Heart right ventricle (tissue), 16 donors: ENCODE measurements at places on chromosomes 3 and 15. TPM values are rescaled to one million over a fixed set of nuclear protein-coding genes. Genes with fewer than 3 reads are reported as not detected.
A peak's percentile ranks its signal among the peaks of the same experiment; 100 is the strongest.

Gene KLF13
- total RNA-seq = 53.0 TPM

Gene CCDC33
- total RNA-seq = not detected

Gene ACKR2
- total RNA-seq = 1.2 TPM

DNA sequence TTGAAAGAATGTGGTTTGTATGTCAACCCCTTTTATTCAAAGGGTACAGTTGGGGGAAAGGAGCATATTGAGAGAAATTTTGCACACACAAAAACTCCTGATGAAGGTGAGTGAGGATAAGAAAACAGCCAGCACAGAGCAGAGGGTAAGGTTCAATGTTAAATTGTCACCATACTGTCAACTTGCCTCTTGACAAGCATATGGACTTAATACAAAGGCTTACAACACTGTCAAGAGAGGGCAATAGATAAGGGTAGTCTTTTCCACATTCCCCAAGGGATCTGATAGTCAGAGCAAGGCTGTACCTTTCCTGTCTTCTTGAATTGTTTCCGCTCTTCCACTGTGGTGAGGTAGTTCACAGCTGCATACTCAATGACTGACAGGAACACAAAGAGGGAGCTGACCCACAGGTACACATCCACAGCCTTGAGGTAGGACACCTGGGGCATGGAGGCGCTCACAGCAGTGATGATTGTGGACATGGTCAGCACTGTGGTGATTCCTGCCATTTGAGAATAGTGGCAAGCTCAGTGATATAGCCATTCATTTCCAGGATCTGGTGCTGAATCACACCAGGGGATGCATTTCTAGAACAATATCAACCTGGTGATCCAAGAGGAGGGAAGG is 20.4 kb upstream of the RIOX2 start:
- no peak for DNase-seq

DNA sequence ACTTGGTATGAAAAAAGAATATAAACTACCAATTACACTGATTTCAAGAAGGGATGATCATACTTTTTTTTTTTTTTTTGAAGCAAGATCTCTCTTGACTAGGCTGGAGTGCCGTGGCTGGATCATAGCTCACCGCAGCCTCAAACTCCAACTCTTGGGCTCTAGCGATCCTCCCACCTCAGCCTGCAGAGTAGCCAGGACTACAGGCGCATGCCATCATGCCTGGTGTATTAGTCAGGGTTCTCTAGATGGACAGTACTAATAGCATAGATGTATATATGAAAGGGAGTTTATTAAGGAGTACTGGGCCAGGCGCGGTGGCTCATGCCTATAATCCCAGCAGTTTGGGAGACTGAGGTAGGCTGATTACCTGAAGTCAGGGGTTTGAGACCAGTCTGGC is 11.5 kb upstream of the SEC11A start:
- no peak for DNase-seq

GRCh38 chr3:184133840-184134745 is 1.1 kb upstream of the EIF2B5 start:
- peak; percentile 86 for DNase-seq

- no peak for DNase-seq
Measured at GRCh38 chr15:31260646-31261265, 65.9 kb upstream of the KLF13 start.

GRCh38 chr3:83873550-83873949 is 1085.2 kb upstream of the CADM2 start:
- DNase-seq = no peak
